ENCODE measurements at places on chromosomes 16 and 17.
A peak's percentile ranks its signal among the peaks of the same experiment; 100 is the strongest.

DNA sequence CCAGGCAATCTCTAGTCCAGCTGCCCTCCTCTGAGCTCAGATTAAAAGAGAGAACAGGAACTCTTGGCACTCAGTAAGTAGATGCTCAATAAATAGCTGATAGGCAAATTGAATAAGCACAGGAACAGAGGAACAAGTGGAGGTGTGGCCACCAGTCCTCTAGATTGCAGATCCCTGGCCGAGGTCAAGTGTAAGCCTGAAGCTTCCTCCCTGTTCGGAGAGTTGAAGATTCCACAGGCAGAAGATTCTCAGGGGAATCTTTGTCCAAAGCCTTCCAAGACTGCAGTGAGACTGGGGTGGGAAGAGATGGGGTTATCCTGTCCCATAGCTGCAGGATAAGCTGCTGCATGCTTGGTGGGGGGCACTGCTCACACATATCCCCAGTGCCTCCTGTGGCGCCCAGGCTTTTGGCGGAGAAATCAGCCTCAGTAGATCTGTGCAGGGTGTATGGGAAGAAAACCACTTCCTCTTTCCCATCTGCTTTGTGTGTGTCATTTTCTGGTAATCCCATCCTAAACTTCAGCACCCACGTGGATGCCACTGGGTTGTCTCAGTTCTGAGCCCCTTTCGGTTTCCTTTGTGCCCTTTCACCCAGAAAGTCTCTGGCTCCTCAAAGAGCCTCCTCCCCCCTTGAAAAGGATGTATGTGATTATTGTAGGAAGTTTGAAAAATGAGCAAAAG is 12.1 kb downstream of the CD300A start:
- no peak for DNase-seq

- no peak for DNase-seq
Observed at GRCh38 chr17:37432671-37433070, 26.0 kb downstream of the TADA2A start.

DNA sequence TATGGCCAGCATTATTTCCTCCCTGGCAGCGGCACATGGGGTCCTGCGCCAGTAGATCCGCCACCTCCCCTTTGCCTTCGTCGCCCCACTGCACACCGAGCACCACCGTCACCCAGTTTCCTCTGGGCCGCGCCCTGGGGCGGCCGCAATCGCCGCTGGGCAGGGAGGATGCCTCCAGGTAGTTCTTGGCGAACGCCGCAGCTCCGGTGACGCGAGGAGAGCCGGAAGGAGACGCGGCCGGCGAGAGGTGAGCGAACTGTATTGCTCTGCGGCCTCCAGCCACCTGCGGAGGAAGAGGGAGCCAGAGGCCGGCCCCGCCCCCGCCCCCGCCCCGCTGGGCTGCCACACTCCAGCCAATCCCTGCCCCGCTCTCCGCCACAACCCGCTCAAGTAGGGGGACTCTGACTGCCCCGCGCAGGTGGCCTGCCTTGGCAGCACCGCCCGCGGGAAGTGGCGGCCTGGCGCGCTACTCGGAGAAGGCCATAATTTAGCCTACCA is 11.8 kb upstream of the SLFN13 start:
- peak; percentile 24 for DNase-seq

DNA sequence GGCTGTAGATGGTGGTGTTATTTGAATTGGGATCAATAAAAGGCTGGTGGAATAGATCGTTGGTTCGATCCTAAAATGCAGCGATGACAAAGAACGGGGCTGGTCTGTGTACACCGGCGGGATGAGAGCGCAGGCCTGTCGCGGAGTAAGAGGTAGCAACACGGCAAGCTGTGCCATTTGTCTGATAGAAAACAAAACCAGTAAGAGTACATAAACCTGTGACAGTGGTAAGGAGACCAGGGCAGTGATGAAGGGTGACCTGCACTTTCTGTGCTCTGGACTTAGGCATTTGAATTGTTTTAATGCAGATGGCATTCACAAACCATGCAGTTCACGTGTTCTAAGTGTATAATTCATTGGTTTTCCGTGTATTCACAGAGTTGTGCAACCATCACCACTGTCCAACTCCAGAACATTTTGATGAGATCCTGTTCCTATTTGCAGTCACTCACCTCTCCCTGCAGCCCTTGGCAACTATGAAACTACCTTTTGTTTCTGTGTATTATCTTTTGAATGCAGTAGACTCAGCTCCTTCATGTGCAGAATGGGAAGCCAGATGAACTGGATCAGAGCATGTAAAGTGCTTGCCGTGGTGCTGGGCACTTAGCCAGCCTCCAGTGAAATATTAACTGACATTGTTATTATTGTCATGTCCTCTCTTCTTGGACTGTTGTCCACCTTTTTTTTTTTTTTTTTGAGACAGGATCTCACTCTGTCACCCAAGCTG is 286.1 kb downstream of the SNX29 start:
- peak; percentile 24 for DNase-seq

GRCh38 chr16:81646561-81646960 is 132.5 kb upstream of the PLCG2 start:
- DNase-seq = no peak

DNA sequence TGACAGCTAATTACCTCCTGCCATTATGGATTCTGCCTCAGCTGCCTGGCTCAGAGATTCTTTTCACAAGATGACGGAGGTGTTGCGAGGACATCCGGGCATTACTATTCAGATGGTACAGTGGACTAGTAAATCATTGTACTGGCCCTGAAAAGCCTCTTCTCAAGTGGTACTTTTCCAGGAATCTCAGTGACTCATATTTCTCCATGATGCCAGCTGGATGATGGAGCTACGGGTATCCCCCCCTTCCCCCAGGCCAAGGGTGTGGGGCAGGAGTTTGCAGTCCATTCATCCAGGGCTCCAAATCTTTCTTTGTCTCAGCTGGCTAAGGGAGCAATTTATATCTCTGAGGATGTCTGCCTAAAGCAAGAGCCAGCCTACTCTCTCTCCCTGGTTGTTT is 107.7 kb upstream of the GPR139 start:
- no peak for DNase-seq

- no peak for DNase-seq
Observed at GRCh38 chr16:14015033-14015432, 56.1 kb upstream of the MRTFB start.

- DNase-seq = no peak
Observed at GRCh38 chr17:36947922-36948716, 635 bp upstream of the AATF start.

DNA sequence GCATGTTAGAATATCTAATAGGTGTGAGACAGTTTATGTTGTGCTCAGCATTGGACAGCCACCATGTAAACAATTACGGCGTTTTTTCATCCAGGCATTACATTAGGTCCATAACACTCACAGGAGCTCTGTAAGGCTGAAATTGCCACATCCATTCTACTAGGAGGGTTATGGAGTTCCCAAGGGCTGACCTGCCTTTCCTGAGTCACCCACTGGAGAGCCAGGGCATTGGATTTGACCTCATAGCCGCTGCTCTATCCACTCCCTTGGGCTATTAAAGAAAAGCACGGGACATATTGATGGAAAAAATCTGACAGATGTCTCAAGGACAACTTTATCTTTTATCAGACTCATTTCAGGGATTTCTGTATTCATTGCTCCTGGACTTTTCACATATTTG is 306.3 kb upstream of the HSBP1 start:
- no peak for DNase-seq

DNA sequence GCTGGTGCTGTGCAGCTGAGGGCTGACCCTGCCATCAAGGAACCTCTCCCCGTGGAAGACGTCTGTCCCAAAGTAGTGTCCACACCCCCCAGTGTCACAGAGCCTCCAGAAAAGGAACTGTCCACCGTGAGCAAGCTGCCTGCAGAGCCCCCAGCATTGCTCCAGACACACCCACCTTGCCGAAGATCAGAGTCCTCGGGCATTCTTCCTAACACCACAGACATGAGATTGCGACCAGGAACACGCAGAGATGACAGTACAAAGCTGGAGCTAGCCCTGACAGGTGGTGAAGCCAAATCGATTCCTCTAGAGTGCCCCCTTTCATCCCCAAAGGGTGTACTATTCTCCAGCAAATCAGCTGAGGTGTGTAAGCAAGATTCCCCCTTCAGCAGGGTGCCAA is 20.5 kb downstream of the AKAP1 start:
- no peak for DNase-seq

DNA sequence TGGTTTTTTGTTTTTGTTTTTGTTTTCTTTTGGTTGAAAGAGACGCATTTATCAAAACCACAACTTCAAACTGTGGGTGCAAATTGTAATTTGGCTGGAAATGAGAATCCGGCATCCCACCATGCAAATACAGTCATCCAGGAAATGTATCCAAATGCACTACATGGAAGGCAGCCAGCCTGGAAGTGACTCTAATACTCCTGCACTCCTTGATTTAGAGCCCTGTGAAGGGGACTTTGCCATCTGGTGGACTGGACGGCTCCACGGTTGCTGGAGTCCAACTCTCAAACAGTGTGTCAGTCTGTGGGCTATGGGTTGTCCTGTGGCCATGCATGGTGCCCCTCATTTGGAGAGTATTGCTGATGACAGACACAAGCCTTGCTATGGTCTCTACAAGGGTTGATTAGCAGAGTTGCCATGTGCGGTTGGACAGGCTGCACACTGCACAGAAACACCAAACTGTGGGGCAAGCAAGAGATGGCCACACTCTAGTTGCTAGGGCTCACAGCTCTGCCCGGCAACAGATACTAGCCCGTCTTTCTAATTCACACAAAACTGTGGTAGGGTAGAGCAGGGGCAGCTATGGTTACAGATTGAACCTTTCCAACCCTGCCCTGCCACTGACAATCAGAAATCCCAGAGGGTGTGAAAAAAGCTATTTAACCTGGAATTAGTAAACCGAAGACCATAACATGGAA is 62.4 kb downstream of the VAT1L start:
- DNase-seq = no peak

GRCh38 chr16:84893467-84893848 is 73.7 kb downstream of the CRISPLD2 start:
- no peak for DNase-seq

GRCh38 chr16:85710732-85711131 is 22.0 kb upstream of the GINS2 start:
- no peak for DNase-seq

DNA sequence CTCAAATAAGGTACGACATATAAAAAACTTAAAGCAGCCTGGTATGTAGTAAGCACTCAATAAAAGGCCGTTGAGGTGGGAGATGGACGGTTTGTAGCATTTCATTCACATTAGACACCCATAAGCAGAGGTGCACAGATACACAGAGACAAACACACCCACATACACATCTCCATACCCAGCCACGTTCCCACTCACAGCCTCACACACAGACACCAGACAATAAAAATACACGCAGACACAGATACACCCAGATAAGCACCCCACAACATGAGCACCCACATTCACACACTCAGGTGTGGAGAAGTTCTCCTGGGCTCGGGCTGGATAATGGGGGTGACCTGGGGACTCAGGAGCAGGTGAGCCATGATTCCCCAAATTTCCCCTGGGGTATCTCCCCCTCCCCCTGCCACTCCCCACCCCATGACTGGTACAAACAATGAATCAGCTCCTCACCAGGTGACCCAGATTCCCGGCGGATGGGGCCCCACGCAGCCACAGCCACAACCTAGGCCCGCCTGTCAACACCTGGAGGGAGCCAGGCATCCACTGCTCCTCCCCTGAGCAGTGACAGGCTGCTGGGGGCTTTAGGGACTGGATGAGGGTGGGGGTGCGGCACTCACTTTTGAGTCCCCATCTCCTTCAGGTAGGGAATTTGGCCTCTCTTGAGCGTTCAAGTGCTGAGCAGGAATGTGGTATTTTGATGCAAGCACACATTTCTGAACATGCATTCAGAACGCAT is 2.7 kb downstream of the DLX3 start:
- no peak for DNase-seq

DNA sequence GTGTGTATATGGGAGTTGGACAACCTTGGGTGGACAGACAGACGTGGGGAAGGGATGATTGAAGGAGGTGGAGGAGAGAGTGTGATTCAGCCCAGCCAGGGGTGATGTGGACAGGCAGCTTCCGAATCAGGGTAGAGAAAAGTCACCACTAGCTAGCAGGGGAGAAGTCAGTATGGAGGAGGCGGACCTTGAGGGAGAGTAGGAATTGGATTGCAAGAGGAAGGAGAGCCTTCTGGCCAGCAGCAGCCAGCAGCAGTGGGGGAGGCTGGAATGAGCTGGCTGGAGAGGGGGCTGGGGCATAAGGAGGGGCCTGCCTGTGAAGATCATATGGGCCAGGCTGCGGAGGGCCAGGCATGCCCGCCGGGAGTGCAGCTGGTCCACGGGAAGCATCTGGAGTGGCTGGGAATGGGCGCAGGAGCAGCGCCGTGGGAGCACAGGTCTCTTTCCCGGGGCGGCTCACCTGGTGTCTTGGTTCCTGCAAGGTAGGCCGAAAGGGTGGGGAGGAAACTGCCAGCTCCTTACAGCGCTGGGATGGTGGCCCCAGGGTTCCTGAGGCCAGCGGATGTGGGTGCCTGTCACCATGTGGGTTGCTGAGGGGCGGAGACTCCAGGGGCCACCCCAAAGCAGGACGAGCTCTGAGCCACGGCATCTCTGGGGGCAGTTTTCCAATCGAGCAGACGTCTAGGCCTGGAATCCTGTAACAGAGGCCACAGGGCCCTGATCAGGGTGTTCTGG is 235.3 kb downstream of the SEC14L1 start:
- no peak for DNase-seq

- no peak for DNase-seq
Observed at GRCh38 chr17:1960545-1960912, 64.6 kb downstream of the RTN4RL1 start.

DNA sequence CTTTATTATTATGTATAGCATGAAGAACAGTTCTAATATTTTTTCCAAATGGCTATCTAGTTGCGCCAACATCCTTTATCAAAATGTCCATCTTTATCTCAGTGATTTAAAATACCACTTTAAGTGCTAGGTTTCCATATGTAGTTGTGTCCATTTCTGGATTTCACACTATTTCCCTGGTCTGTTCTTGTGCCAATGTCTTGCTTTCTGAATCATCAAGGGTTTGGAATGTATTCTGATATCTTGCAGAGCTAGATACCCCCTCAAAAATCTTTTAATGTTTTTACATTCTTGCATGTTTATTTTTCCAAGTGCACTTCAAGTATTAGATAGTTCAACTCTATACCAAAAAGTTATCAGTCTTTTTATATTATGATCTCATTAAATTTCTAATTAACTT is 14.3 kb downstream of the MBTD1 start:
- no peak for DNase-seq

- no peak for DNase-seq
Observed at GRCh38 chr17:44282264-44282663, 14.3 kb upstream of the SLC4A1 start.

- no peak for DNase-seq
Observed at GRCh38 chr17:7260651-7261378, 1.5 kb downstream of the CLDN7 start.

DNA sequence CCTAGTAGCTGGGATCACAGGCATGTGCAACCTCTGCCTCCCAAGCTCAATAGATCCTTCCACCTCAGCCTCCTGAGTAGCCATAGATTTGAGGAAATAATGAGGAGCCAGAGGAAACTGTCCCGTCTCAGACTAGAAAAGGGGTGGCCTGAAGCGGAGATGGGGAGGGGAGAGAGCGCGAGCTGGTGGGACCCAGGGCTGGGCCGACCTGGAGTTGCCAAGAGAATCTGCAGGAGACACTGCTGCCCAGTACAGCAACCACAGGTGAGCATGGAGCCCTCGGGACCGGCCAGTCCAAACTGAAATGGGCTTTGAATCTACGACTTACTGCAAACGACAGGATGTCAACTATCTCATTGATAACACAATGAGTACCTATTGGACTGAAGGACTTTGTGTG is 24.3 kb downstream of the CD300A start:
- DNase-seq = no peak
